ENCODE measurements at places on chromosomes 3 and 15.

DNA sequence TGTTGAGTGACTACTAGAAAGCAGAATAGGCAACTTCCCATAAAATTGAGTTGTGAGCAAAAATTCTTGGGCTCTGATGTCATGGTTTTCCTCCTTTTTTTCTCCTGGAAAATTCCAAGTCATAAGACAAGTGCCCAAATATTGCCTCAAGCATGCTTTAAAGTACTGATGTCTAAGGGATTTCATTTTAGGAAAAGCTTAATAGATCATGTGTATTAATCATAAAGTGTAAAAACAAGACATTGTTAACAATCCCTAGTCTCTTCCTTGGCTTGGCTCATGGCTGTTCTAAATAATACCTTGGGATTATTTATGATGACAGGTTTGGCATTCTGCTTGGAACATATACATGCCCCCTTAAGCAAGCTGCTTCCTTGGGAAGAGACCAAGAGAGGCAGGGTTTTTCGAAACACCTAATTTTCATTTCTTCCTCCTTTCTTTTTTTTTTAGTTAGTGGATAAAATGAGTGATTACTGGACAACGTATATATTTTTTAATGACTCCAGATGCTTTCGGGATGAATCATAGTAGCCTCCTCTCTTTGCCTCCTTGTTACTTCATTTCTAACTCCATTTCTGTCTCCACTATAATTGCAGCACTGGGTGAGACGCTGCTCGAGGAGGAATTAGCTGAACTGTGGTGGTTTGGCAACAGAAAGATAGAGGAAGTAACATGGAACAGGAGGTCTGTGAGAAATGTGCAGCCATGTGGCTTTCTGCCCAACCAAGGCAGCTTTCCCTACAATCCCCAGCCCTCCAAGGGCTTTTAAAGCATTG is 104.9 kb downstream of the TPRG1 start:
- no peak for DNase-seq

- no peak for DNase-seq
Observed at GRCh38 chr3:168220556-168220955, 124.8 kb upstream of the GOLIM4 start.

GRCh38 chr3:117557464-117558090 is 848.0 kb downstream of the TUSC7 start:
- DNase-seq, result no peak

DNA sequence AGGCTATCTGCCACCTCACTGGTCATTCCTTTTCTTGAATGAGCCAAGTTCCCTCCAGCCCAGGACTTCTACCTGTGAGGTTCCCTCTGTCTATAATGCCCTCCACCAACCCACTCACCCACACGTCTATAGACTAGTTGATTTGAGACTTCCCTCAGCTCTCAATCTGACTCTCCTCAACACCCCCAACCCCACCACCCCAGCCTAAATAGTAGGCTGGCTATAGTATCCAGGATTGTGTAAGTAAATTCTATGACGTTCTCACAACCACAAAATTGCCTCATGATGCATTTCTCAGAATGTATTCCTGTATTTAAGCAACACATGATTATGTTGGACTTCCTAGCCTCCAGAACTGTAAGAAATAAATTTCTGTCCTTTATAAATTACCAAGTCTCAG is 2.2 kb downstream of the PLSCR1 start:
- no peak for DNase-seq

DNA sequence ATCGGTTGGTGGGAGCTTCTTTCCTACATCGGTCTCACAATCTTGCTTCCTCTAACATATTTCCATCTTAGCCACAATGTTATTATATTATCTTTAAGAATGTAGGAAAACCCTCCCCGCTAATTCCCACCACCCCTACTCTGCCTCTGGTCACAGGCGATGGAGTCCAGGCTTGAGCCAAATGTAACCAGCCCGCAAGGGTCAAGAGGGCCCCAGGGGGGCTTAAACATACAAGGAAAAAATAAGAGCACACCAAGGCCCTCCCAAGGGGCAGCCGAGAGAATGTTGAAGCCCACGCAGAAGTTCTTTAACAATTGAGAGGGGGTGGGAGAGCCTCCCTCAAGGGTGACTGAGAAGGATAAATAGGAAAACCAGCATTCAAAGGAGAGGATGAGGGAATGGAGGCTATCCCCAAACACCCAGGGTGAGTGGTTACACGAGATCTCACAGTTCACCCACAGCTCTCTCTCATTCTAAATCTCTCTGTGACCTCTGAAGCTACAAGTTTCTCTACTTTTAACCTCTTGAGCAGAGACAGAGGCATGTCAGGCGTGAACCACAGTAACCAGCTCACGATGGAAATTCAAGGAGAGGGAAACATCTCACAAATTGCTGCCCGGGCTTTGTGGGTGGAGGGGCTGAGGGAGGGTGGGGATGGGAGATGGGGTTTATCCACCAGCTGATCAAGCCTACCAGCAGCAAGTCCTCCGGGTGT is 31.4 kb upstream of the UACA start:
- no peak for DNase-seq

DNA sequence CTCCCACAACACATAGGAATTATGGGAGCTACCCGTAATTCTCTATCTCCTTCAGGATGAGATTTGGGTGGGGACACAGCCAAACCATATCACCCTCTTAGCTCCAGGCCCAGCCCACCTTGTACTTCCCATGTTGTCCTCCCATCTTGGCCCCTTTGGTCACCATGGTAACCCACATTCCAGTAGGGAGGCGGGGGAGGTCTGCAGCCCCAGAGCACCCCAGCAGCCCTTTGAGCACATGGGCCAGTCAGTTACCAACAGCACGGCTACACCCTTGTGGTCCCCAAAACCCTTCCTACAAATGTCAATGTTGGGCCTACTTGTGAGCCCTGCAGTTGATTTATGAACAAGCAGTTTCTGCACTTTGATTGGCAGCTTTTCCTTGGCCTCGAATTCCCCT is 84.5 kb downstream of the LRRK1 start:
- no peak for DNase-seq

DNA sequence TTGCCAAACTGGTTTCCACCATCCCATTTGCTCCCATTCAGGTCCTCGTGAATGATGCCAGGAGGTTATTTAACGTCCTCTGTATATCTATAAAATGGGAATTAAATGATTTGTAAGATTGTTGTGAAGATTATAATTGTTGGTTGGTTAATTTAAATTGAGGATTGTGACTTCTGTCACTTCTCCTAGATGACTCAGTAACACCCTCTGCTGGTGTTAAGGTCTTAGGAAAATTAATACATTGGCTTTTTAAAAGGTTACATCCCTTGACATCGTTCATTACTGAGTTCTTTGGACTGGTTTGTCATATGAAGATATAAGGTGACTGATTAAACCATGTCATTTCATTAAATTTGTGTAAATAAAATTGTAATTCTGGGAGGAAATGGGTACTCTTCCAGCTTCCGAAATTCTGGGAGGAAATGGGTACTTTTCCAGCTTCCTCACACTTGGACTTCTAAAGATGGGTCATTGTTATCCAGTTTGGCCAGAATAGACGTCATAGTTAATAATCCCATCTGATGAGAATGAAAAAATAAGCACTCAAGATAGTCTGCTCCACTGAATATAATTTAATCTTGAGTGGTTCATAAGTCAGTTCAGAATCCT is 33.3 kb upstream of the PAQR5 start:
- no peak for DNase-seq

GRCh38 chr3:107913701-107914100 is 177.1 kb downstream of the CD47 start:
- no peak for DNase-seq

All from nephron progenitor cell (in vitro differentiated cells).